ENCODE measurements at places on chromosomes 5 and 9.

- no peak for DNase-seq
Observed at GRCh38 chr5:30991462-30991861, 202.0 kb upstream of the CDH6 start.

DNA sequence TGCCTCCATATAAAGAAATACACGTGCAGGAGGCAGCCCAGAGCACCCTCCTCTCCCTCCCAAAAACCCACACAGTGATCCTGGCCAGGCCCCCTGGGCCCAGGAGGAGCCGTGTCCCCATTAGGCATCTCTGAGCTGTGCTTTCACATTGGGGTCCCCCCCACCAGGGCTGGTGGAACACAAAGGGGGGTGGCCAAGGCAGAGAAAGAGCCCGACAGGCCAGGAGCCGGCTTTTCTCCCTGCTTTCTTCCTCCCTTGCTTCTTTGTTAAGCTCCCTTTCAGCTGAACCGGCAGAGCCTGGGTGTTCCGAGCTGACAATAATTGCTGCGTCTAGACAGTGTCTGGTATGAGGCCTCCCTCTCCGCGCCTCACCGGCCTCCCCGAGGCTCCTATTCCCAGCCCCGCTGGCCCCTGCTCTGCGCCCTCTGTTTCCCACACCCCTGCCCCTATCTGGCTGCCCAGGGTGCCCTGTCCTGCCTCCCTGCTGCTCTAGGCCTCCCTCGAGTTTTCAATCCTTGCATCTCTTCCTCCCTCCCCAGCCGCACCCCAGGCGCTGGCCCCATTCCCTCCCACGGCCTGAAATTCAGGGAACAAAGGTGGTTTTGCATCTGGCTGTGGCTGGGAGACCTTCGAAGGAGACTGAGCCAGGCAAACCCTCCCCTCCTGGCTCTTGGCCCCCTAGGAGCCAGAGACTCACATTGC, 120.6 kb downstream of the C9orf50 start:
- no peak for DNase-seq

DNA sequence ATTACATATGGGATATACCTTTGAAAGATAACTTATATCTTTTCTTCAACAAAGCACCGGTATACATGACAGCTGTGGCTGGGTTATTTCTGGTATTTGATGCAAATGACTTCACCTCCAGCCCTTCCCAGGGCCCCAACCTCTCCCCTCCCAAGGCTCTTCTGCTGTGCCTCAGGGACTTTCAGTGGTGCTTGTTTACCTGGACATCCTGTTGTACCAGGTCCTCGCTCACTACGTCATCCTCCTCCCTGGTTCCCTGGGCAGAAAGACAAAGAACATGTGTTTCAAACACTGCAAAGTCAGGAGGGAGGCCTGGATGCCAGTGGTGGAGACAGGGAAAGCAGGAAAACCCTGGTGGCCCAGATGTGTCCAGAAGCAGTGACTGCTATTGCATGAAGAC, 23.4 kb downstream of the ANXA6 start:
- DNase-seq, result no peak

DNA sequence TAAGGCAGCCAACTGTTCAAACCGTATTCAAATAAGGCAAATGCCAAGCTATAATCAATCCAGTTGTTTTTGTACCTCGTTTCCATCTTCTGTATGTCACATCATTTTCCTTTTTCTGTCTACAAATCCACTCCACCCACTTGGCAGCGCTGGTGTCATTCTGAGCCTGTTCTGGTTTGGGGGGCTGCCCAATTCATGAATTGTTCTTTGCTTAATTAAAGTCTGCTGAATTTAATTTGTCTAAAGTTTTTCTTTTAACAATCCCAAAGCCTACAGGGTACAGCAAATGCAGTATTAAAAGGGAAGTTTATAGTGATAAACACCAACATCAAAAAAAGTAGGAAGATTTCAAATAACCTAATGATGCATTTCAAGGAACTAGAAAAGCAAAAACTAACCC, 93.3 kb downstream of the GTF3C4 start:
- no peak for DNase-seq

- no peak for DNase-seq
Observed at GRCh38 chr5:162684145-162684544, 616.6 kb downstream of the GABRG2 start.

DNA sequence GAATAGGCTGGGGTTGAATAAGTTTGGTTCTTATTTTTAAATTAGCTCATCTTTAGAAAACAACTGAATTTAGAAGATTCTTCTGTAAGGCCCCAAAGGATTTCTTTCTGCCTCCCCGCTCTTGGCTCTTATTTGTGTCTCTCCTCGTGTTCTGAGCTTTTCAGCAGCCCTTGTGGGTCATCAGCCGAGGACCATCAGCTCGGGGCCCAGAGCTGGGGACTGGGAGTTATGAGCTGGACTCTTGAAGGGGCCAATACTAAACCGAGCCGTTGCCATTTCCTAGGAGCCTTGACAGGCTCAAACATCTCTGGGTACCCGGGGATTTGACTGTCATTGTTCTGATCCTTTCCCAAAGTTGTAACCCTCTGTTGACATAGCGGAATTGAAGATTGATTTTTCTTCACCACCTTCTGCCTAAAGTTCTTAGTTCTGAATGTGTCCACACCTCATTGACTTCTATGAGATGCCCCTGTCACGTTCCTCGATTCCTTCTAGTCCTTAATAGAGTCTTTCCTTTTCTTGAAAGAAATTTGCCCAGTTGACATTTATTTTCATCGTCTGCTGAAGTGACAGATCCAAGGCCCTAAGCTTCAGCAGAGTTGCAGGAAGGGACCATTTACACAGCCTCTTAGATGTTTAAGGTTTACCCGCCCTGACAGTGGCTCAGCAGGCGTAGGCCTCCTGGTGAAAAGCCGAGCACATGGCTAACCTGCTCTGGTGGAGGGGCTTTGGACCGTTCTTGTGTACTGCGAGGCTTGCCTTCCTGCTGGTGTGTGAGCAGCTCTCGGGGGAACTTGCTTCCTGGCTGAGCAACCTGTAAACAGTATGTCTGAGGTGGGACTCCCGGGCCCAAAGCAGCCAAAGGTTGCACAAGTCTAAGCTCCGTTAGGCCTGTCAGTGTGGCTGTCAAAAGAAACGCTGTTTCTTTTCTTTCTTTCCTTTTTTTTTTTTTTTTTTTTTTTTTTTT, 24.0 kb downstream of the ABL1 start:
- no peak for DNase-seq

- no peak for DNase-seq
Observed at GRCh38 chr5:1686016-1686802, 113.4 kb downstream of the MRPL36 start.

Data from activated CD4-positive, alpha-beta T cell treated with anti-CD3 and anti-CD28 coated beads, Interleukin-2, amount 10 ng/mL, durations not matched to agents 7 days and 5 days (primary cell).